Ovary (tissue), 10 donors: ENCODE measurements at places on chromosomes 11 and 22. TPM values are rescaled to one million over a fixed set of nuclear protein-coding genes. Genes with fewer than 3 reads are reported as not detected.

GRCh38 chr22:24184057-24184798, 2.9 kb downstream of the SUSD2 start:
- DNase-seq: no peak

GRCh38 chr22:36384766-36385481, 2.8 kb downstream of the MYH9 start:
- no peak for DNase-seq

GRCh38 chr22:50602338-50602700, 1.7 kb downstream of the MAPK8IP2 start:
- DNase-seq: no peak

- no peak for DNase-seq
Measured at GRCh38 chr22:46371623-46372226, 36.2 kb downstream of the TRMU start.

GRCh38 chr11:96159968-96160367, 183.0 kb downstream of the MAML2 start:
- no peak for DNase-seq

DNA sequence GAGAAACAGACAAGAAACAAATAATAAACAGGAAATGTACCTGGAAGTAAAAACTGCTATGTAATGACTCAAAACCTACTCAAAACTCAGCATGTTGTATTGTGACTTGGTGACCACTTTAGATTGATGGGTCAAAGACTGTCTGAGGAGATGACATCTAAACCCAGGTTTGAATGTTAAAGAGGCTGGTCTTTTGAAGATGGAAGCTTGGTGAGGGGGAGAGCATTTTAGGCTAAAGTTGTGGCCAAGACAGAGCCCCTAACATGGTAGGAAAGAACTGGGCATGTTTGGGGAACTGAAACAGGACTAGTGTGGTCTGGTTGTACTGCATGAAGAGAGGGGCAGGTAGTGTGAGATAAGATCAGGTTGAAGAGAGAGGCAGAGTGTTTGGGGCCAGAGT, 85.3 kb upstream of the MYO18B start:
- no peak for DNase-seq

Gene GAL
- not detected for total RNA-seq

Gene TALDO1
- total RNA-seq: 117 TPM
